ENCODE measurements at places on chromosomes 7 and 10.
A peak's percentile ranks its signal among the peaks of the same experiment; 100 is the strongest.

- peak; percentile 56 for DNase-seq
Observed at GRCh38 chr7:139095194-139095659, 14.3 kb downstream of the ZC3HAV1 start.

DNA sequence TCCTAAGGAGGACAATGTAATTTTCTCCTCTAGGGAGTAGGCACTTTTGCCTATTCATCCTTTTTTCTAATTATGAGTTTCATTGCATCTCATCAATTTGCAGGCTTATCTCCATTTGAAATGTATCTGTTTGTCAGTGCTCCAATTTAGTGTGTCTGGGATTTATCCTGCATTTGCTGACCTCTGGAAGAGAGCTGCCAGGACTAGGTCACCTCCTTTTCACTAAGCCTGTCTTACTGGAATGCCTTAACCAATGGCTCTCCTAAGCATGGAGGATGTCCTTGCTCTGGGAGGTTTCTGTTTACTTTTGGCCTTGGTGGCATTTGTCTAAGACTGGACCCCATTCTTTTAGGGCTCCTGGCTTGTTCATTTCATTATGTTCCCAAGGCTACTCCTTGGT, 261.5 kb downstream of the NEBL start:
- DNase-seq, result no peak

- DNase-seq, result no peak
Observed at GRCh38 chr7:35647171-35647574, 47.8 kb downstream of the HERPUD2 start.

DNA sequence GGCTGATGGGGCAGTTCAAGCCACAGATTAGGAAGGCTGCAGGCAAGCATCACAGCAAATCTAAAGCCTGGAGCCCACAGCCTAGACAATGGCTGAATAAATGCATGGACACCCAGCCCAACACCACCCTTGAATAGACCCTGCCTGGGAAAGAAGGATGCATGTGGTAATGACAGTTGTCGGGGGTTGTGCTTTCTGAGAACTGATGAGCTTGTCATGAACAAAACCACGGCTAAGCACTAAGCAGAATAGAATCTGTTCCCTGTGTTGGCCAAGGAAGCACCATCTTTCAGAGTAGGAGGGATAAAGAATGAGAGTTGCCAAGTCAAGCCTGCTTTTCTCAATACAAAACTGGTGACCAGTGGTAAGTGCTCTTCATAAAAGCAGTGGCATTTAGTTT, 66.1 kb upstream of the JCAD start:
- DNase-seq, result no peak

DNA sequence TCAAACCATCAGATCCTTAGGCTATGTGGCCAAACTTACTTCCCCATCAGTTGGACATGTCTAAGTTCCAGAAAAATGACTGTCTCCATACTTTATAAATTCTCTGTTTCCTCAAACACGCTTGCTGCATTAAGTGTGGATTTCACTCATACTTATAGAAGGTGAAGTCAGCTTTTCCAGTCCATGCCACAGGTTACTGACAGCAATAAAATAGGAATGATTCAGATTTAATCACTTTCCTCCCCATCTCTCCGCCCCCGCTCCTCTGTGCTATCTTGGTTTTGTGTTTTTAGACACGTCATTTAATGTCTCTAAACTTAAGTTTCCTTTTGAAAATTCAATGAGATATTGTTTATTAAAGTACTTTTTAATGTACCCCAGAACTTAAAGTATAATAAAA, 1098.0 kb upstream of the C7orf33 start:
- DNase-seq, result no peak

- no peak for DNase-seq
Observed at GRCh38 chr10:6513476-6513875, 66.6 kb downstream of the PRKCQ start.

DNA sequence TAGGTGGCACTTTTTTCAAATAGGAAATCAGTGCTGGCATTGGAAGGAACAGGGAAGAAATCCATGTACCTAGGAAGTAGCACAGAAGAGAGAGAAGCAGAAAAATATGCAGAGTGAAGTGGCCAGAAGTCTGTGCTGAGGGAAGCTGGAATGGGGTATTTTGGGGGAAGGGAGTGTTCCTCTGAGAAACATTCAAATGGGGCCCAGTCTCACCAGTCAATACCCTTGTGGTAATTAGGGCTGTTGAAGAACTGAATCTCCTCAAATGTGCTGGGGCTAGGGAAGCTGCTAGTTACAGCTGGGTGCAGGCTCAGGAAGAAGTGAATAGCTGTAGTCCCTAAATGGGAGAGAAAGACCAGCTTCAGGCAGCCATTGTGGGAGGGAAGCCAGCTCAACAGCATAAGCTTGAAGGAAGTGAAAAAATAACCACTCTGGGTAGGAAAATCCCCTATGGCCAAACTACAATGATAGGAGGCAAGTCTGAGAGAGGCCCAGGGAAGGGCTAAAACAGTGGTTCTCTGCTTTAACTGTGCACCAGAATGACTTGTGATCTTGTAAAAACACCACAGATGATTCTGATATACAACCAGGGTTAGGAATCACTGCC, 7.6 kb downstream of the NDST2 start:
- no peak for DNase-seq

- no peak for DNase-seq
Observed at GRCh38 chr7:137443616-137444015, 100.1 kb upstream of the PTN start.

- no peak for DNase-seq
Observed at GRCh38 chr7:1899196-1899595, 229.1 kb downstream of the ELFN1 start.

DNA sequence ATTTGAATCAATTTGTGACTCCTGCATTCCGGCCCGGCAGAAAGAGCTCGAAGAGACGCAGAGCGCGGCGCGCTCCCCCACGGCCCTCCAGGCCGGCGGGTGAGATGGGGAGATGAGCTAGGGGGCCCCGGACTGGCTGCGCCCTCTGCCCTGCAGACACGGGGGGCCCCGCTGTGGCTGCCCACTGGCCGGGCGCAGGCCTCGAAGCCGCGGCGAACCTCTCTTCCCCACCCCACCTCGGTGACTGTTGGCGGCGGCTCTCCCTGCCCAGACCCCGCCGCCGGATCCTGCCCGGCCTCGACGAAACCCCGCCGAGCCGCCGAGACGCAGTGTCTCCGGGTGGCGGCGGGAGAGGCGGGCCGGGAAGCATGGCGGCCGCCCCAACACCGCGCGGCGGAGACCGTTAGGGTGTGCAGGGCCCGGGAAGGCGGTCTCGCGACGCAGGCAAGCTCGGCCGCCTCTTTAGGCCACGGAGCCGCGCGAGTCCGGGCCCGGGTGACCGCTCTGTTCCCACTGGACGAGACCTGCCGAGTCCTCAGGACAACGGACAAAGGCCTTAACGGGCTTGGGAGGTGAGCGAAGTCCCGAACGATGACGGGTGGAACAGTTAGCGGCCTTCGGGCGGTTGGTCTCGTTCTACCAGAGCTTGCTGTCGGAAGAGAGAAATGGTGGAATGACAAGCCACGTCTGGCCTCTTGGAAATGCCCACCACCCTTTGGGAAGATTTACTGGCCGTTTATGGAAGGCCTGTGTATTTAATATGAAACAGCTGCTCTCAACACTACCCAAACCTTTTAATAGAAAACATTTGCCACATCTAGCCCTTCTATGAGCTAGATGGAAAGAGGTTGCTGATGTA, 24.3 kb downstream of the NUP42 start:
- DNase-seq, result no peak

GRCh38 chr7:79398138-79398749, 55.2 kb downstream of the MAGI2 start:
- no peak for DNase-seq

DNA sequence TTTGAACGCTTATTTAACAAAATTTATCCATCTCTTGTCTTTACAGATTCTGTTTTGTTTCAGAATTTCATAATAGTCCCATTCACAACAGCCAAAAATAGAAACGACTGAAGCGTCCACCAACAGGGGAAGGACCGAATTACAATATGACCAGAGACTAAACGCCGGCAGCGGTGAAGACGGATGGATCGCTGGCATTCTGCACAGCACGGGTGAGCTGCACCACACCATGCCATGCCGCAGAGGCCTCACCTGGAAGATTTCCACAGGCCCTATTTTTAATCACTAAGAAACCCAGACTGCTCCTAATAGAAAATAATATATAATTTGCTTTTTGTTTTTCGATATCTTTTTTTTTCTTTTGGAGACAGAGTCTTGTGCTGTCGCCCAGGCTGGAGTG, 91.0 kb downstream of the ELFN1 start:
- no peak for DNase-seq

GRCh38 chr10:76111986-76112825, 680.8 kb downstream of the LRMDA start:
- DNase-seq, result no peak

GRCh38 chr7:141381794-141382427, 169.3 kb upstream of the AGK start:
- DNase-seq, result no peak
